ENCODE measurements at places on chromosomes 4 and X.

GRCh38 chr4:109729718-109730618 lies at the start of gene PLA2G12A:
Gene PLA2G12A, minus strand, starts transcription at chr4:109730070. Its CDS starts 261 bp downstream, at chr4:109729809.
- DNase-seq: peak; percentile 85

DNA sequence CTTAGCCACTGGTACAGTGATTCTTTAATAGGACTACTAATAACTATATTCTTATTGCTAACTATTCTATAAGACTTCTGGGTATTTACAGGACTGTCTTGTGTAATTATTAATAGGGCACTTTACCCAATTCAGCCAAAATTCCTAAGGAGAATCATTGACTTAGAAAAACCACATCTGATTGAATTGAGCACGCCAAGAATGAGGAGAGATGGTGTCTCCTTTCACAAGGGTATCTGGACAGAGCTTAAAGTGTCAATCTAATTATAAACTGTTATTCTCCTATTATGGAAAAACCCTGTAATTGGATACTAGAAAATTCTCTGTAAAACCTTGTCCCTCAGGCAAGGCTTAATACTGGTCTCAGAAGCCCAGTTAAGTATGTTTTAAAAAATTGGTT lies 111.1 kb upstream of the TLL1 start:
- DNase-seq: no peak

DNA sequence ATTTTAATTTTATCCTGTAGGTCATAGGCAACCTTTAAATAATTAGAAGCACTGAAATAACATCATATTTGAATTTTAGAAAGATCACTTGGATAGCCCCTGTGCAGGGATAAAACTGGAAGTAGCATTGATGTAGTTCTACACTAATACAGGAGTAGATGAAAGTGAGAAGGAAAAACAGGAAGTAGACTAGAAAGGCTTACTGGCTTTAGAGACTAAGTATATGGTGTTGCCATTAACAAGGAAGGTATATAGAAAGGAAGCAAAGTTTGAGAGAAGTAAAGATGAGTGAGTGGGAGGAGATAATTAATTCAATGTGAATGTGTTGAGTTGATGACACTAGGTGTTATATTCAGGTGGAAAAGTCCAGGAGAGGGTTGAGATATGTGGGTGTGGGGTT lies 73.1 kb upstream of the EPGN start:
- DNase-seq: no peak

DNA sequence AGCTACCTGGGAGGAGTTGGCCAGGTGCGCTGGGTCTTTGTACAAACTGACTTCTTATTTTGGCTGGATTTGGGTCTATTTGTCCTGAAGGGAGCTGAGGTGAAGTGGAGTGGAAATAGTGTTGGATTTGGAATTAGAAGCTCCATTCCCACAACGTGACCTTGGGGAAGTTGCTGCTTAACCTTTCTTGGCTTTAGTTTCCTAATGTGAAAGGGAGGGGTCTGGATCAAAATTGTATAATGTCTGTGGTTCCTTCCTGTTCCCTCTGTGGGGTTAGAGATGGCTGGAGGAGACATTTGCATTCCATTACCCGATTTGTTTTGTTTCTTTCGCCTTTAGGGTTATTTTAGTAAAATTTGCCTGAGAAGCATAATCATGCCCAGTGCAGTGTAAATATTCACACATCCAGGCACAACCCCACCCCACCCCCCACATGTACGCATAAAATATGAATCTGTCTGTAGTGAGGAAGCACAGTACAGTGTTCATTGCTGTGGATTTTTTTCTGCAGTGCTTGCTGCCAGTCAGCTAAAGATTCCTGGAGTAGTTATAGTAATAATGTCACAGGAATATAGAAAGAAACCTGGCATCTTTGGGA lies 21.5 kb downstream of the JADE1 start:
- no peak for DNase-seq

DNA sequence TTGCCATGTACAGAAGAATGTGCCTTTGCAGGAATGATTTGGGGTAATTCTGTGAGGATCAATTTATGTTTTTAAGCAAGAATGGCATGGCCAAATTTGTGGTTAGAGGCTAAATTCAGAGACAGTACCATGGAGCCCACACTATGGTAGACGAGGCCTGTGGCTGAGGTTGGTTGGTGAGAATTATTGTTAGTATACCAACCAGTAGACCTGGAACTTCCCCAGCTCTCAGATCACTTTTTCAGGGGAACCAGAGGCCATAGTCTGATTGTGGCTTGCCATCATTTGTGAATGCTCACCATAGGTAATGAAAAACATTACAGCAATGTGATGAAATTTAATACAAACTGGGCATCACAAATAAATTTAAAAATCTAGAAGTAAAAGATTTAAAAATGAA lies 56.3 kb downstream of the SHISA3 start:
- no peak for DNase-seq

- DNase-seq: no peak
Observed at GRCh38 chr4:158710814-158711213, 12.4 kb downstream of the PPID start.

DNA sequence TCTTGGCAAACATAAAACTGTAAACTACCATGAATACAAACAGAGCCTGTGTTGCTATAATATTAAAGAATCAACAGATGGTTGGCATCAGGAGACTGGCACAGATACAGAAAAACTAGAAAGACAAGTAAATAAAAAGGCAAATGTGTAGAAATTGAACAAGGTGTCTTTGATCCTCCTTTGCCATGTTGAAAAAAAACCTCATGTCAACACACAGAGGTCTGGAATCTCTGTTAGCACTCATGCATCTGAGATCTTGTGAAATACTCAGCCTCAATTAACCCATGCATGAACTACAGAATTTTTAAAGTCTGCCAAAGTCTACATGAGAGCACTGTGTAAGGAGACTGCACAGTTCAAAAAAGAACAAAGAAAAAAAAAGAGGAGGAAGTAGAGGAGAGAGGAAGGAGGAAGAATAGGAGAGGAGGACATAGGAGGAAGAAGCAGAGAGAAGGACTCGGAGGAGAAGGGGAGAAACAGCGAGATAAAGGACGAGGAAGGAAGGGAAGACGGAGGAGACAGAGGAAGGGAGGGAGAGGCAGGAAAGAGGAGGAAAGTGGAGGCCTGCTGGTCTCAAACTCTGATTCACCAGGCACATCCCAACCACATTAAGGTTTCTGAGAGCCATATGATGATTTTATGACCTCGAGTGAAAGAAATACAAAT lies 52.8 kb downstream of the PRDM5 start:
- no peak for DNase-seq

GRCh38 chr4:91267543-91267942 lies 1036.2 kb upstream of the GRID2 start:
- no peak for DNase-seq

GRCh38 chr4:4820261-4820660 lies 39.2 kb upstream of the MSX1 start:
- DNase-seq: no peak

Measured in left forelimb (tissue), 1 donor.